ENCODE measurements at places on chromosomes 13 and 19.

- no peak for DNase-seq
Measured at GRCh38 chr19:58361900-58362271, 665 bp downstream of the ZNF497 start.

- DNase-seq = no peak
Measured at GRCh38 chr19:35718345-35719041, 690 bp downstream of the KMT2B start.

DNA sequence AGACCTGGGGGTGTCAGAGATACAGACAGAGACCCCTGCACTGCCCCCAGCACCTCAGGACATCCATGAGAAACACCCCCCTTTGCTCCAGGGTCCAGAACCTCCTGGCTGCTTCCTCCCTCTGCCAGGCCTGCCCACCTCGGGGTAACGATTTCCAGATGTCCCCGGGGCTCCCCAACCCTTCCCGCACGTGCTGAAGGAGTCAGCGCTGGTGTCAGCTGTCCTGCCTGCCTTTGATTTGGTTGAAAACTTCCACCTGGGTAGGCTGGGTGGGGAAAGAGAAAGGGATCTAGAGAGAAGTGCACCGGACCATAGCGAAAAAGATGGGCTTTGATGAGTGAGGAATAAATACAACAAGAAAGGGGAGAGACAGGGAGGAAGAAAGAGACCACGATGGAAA, 1.5 kb upstream of the CGB7 start:
- DNase-seq = no peak

DNA sequence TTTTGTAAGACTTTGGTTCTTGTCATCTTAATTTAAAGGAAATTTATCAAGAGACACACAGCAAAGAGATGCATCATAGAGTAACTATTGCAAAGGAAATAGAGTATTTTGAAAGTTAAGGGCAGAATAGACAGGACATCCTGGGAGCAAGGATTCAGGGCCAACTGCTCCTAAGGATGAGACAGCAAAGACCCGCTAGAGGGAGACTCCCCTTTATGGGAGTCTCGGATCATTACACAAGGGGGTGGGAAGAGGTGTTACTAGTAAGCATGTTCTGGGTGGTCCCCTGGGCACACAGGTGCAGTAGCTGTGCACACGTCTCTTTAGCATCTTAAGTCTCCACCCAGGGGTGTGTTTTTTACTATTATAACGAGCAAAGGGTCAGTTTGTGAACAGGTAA, 9.6 kb downstream of the ZSCAN5C start:
- no peak for DNase-seq
